Activated CD4-positive, alpha-beta T cell treated with anti-CD3 and anti-CD28 coated beads for 36 hours (primary cell): ENCODE measurements at places on chromosomes 12 and 14.

GRCh38 chr12:110689281-110690126 lies 589 bp upstream of the HVCN1 start:
- DNase-seq, result peak; percentile 64

GRCh38 chr14:69882116-69882864 lies 3.1 kb downstream of the SMOC1 start:
- no peak for DNase-seq

DNA sequence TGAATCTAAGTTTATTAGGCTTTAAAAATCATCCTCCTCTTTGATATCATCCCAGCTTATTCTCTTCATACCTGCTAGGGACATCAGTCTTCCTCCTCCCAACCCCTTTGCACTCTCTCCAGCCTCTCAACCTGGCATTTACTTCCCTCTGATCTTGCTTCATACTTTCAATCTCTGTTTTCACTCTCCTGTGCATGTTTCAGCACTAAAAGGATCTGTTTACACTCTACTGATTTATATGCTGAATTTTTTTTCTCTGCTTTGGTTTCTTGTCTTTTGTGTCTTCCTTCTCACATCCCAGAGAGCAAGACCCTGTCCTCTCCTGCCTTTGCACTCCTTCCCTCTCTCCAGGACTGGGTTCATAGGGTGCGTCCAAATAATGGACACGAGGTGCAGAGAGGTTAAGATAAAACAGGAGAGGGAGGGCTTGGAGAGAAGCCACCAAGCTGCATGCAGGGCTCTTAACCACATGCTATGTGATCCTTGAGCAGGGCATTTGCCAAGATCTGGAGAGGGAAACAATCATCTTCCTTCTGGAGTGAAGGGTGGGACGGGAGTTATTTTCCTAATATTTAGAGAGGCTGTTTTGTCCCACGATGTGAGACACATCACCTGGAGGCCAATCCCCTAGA lies 3.0 kb upstream of the CISTR start:
- no peak for DNase-seq

- DNase-seq, result peak; percentile 11
Observed at GRCh38 chr12:39372929-39373328, 70.0 kb downstream of the KIF21A start.

DNA sequence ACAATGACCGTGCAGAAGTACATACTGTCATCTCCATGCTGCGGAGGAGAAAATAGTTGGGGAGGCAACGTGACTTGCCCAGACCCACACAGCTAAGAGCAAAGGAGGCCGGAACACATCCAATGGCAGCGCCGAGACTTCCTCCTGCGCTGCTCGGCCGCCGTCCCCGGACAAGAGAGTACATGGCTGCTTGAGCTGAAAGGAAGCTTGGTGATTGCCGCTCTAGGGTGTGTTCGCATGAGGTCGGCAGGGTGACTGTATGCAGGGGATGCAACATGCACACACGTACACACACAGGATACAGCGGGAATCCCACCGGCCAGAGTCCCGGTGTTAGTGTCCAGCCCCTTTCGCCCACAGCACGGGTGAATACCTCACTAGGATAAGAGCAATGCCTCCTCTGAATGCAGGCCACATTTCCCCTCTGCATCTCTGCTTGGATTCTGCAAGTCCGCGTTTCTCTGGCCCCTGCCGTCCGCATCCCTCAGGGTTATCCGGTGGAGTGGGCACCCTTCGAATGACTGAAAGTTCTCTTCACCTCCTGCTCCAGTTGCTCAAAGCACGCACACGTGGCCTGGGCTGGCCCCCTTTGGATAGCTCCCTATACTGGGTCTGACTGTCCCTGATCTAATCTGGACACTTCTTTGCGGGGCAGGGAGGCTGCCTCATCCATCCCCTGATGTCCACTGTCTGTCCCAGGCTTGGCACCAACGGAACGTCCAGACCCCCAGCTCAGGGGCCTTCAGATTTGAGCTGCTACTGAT lies 78.8 kb downstream of the GSC start:
- DNase-seq, result no peak

DNA sequence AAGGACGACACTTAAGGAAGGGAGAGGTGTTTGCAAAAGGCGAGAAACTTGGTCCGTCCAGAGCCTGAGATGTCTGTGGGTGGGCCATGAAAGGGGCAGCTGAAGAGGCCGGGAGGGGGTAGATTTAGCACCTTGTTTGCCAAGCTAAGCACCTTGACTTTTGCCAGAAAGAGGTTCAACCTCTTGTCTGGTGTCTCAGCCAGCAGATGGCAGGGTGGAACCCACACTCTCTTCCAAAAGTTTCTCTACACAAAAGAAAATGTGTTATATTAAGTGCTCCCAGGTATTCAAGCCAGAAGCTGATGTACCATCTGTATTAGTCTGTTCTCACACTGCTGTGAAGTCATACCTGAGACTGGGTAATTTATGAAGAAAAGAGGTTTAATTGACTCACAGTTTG lies 69.9 kb downstream of the SUDS3 start:
- DNase-seq, result no peak

DNA sequence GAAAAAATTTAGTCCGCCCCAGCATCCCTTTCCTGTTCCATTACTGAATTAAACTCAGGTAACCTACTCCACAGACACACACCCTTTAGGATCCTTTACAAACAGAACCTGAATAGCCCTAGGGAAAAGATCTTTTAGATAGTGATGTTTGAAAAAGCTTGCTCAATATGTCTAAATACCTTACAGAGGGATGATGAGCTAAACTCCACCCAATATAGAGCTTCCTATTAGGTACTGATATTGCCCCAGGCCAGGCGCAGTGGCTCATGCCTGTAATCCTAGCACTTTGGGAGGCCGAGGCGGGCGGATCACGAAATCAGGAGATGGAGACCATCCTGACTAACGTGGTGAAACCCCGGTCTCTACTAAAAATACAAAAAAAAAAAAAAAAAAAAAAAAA lies 50.1 kb downstream of the FERMT2 start:
- no peak for DNase-seq

DNA sequence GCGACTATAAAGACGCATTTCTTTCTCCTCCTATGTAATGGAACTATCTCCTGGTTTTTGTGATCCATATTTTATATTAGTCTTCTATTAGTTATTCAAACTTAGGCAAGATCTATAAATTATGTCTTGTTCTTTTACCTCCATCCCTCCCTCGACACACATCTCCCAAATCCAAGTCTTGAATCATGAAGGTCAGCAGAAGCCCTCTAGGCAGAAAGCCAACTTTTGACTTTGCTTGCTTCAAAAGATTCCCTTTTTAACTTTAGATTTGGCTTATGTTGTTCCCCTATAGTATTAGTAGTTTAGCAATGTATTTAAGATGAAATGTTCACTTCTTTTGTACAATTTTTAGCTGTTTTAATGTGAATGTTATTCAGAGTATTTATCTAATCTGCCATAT lies 689.8 kb downstream of the SLC6A15 start:
- DNase-seq, result no peak

DNA sequence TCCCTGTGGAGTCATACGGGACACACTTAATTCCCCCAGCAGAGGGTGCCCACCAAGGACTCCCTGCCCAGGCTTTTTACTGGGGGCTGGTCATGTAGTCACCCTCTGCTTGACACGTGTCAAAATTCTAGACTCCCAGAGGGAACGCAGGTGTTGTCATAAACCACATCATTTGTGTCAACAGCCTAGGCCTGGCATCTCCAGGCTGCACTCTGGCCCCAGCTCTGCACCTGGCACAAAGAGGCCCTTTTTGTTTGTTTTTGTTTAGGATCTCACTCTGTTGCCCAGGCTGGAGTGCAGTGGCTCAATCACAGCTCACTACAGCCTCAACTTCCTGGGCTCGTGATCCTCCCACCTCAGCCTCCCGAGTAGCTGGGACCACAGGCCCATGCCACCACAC lies 21.1 kb downstream of the BRI3BP start:
- no peak for DNase-seq

GRCh38 chr14:22397221-22397737 lies 191.7 kb downstream of the DAD1 start:
- no peak for DNase-seq

DNA sequence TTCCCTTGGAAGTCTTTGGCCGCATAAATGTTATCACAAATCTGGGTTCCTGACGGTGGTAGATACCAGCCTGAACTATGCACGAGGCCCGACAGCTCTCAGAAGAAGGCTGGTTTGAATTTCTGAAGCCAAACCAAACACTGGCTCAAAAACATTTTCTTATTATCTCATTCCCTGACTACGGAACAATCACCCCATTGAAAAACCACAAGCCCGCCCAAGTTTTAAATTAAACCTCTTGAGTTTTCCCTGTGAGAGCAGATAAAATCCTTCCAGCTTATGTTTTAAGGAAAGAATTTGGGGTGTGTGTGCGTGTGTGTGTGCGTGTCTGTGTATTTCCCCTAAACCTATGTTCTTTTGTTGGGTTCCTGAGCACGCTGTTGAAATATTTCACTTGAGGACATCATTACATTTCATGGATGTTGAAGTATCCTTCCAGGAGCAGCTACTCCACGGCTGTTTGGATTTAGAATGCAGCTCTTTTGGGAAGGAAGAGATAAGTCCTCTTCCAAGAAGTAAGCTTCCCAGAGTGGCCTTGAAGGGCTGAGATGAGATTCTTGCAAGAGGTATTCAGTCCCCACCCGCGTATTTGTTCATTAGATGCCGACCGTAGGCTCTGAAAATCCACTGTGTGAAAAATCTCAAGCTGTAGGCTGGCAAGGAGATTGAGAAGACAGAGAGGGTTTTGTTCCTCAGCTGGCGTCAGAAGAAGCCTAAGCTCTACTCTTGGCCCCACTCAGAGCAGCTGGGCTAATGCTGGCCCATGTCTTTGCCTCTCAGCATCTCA lies 131.0 kb upstream of the NCOR2 start:
- no peak for DNase-seq

DNA sequence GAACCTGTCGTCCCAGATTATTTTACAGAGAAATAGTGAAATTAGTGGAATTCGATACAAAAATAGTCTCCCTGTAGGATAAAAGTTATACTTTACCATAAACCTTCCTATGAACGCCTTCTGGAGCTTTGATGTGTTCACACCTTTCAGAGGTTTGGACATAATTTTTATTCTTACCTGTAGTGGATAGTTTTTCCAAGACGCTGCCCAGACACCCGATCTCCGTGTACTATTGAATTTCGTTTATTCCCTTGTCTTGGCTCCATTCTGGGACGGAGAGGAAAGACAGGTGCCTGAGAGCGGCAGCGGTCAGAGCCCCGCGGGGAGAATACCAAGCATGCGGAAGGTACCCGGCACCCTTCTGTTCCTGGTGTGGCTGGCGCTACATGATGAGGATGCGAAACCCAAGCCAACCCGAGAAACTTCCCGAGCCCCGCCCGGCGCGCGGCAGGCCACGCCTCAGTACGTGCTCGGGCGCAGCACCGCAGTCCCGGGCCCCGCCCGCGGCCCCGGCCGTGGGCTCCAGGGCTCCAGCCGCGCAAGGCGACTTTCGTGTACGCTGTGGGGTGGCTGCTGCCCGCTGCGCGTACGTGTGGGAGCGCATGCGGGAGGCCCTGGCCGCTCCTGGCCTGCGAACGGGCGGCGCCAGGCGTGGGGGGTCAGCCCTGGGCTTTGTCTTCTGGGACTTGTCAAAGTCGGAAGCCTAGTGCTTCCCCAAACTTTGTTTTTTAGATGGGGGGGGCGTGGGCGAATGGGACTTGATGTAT lies 11.3 kb upstream of the SNAPC1 start:
- peak; percentile 93 for DNase-seq

GRCh38 chr14:90576981-90577660 lies 180.3 kb downstream of the CALM1 start:
- no peak for DNase-seq

GRCh38 chr12:4645023-4645422 lies 3.8 kb downstream of the AKAP3 start:
- DNase-seq, result no peak

GRCh38 chr14:105855246-105855892 lies 329.0 kb downstream of the TMEM121 start:
- DNase-seq, result no peak

- no peak for DNase-seq
Observed at GRCh38 chr12:77644915-77645605, 185.6 kb upstream of the NAV3 start.

- DNase-seq, result no peak
Observed at GRCh38 chr12:4960030-4960429, 50.3 kb downstream of the KCNA1 start.

GRCh38 chr14:65422088-65422834 lies 9.7 kb downstream of the FUT8 start:
- DNase-seq, result no peak

GRCh38 chr14:83611491-83611890 lies 1918.5 kb upstream of the FLRT2 start:
- no peak for DNase-seq

GRCh38 chr12:11707535-11707934 lies 58.1 kb downstream of the ETV6 start:
- no peak for DNase-seq

DNA sequence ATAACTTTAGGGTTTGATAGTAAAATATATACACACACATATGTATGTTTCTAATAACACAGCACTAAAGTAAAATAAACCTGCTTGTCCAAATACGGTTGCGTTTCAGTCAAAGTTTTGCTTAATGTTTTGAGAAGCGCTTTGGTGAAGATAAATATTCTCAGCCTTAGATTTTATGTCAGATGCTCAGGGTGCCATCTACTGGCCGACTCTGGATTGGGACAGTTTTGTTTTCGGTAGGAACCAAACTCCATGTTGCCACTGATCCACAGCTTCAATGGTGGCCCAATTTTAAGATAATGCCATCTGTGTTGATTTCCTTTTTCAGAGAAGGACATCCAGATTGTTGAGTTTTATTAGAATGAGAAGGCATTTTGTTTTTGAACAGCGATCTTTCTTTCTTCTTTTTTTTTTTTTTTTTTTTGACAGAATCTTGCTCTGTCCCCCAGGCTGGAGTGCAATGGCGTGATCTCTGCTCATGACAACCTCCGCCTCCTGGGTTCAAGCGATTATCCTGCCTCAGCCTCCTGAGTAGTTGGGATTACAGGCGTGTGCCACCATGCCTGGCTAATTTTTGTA lies 43.1 kb downstream of the LLPH start:
- DNase-seq, result peak; percentile 76

- peak; percentile 71 for DNase-seq
Observed at GRCh38 chr14:68978172-68978911, 760 bp downstream of the ACTN1 start.

DNA sequence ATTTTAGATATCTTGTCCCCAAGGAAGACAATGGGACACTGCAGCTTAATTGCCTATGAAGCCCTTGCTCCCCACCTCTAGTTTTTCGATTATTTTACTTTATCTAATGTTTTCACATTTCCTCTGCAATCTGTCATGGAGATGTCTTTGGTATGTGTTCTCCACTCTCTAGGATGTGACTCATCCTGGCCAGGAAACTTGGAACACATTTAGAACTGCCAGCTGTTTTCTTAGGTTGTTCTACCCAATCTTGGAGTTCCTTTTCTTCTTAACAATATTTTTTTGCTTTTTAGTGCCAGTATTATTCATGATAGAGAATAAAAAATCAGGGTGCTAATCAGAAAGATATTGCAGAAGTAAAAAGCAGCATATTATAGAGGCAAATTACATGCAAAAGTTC lies 101.7 kb upstream of the CLEC14A start:
- DNase-seq, result no peak

GRCh38 chr12:89062996-89063395 lies 289.3 kb downstream of the DUSP6 start:
- DNase-seq, result no peak

- no peak for DNase-seq
Observed at GRCh38 chr12:93407963-93408283, 30.2 kb downstream of the NUDT4 start.
